ENCODE measurements at places on chromosomes 16 and 17. TPM values are rescaled to one million over a fixed set of nuclear protein-coding genes. Genes with fewer than 3 reads are reported as not detected.

Gene ARL4D
- 37.4 TPM for total RNA-seq

Gene ELOB
- 181 TPM for total RNA-seq

- no peak for DNase-seq
Measured at GRCh38 chr16:53132406-53132805, 77.6 kb downstream of the CHD9 start.

DNA sequence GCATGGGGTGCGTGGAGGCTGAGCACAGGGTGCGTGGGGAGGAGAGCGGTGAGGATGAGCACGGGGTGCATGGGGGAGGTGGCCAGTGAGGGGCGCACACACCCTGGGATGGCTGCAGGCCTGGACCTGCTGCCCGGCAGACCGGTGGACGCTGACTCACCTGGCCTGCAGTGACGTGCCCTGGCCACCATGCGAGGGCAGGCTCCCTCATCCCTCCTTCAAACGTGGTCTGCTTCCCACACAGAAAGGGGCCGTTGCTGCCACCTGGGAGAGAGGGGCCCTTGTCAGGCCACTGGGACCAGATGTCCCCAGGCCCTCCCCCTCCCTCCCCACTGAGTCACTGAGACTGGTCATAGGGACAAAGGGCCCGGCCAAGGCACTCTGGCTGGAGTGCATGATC, 20.1 kb upstream of the APRT start:
- no peak for DNase-seq
